ENCODE measurements at places on chromosomes 5 and 9.
A peak's percentile ranks its signal among the peaks of the same experiment; 100 is the strongest.

- DNase-seq = no peak
Measured at GRCh38 chr5:154164249-154164581, 26.3 kb upstream of the GALNT10 start.

DNA sequence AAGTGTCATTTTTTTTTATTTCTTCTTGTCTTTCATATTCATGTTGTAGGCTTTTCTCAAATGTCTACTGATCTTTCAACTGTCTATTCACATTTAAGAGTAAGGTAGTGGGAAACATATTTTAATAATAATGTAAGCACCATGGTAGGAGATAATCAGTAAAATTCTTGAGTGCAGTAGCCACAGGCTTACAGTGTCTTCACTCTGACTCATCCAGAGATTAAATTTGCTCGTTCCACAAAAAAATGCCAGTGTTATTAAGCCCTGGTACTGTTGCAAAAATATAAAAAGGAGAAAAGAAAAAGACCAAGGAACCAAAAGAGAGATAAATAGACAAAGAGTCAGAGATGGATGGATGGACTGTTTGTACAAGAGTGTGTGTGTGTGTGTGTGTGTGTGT lies 43.0 kb downstream of the PARP8 start:
- DNase-seq = no peak

GRCh38 chr5:173891308-173892116 lies 3.4 kb downstream of the CPEB4 start:
- DNase-seq = no peak

GRCh38 chr9:38355115-38355514 lies 37.4 kb upstream of the ALDH1B1 start:
- no peak for DNase-seq

DNA sequence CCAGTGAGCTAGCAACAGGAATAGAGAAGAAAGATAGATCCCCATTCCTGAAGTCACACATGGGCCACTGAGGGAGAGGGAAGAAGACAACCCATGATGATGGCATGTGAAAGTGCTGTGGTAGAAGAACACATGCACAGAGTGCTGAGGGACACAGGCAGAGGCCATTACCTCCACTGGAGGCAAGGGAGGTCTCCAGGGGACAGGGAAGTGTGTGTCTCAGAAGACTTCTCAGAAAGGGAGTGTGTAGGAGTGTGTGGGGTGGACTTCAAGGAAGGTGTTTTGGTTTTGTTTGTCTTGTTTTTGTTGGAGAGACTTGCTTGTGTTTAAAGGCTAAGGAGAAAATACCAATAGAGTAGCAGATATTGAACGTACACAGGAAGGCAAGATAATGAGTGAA lies 77.0 kb upstream of the SMARCA2 start:
- no peak for DNase-seq

GRCh38 chr5:160923936-160924710 lies 72.1 kb upstream of the ATP10B start:
- DNase-seq = no peak

GRCh38 chr5:115629903-115630302 lies 4.1 kb upstream of the TMED7 start:
- no peak for DNase-seq

- no peak for DNase-seq
Measured at GRCh38 chr5:80093796-80094195, 58.6 kb downstream of the THBS4 start.

DNA sequence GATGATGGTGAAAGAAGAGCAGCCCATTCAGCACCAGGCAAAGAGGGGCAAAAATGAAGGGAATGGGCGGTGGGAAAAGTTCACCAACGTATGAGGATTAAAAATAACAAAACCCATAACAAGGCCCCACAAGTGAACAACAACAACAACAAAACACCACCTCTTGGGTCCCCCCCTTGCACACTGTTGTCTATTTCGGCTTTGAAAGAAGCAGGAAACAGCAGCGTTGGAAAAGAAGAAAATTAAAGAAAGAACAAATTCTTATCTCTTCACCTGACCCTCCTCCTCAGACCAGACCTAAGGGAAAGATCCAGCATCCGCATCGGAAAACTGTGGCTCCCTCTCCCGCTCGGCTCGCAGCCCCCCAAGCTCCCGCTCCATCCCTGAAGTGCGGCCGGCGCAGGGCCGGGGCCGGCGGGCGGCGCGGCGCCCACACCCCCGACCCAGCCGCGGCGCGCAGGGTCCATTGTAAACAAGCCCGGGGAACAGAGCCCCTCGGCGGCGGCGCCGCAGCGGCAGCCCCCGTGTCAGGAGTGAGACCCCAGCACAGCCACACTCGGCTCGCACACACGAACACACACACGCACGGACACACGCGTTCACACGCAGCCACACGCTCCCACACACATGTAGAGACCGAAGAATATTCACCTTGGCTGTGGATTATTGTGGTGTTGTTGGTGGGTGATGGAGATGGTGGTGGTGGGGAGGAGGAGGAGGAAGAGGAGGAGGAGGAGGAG lies 535 bp downstream of the RFX3 start:
- peak; percentile 46 for DNase-seq

DNA sequence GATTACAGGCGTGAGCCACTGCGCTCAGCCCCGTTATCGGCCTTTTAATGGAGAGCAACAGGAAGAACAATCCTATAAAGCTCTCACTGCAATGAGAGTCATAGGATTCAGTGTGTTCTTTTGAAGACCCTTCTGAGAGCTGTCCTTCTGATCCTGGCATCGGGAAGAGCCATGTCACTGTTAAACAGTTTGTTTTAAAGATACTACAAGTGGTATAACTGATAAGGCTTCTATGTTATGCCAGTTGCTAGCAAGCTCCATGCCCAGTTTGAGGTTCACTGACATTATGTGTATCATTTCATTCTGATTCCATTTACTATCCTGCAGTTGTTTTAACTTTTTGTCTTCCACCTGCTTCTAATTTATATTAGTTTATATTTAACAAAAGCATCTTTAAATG lies 55.8 kb downstream of the GNAQ start:
- DNase-seq = no peak

DNA sequence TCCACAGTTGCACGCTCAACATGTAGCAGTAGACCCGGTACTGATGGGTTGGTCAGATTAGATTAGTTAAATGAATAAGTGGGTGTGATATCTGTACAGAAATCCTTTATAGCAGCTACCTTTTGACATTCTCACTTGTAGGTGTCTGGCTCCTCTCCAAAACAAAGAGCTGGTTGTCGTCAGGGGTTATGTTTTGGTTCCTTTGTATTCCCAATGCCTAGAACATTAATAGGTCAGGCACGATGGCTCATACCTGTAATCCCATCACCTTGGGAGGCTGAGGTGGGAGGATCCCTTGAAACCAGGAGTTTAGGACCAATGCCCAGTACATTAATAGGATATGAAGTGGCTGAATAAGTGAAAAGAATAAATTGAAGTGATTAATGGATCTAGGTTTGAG lies 182.1 kb downstream of the SNCAIP start:
- no peak for DNase-seq

- no peak for DNase-seq
Measured at GRCh38 chr5:6731465-6732237, 18.4 kb downstream of the TENT4A start.

Measured in NK-92 treated with Interleukin-12 subunit alpha and Interleukin-12 subunit beta, amount 100 ng/mL, for 24 hours (cell line).